SK-N-MC (cell line): ENCODE measurements at places on chromosomes 16 and 17.

GRCh38 chr17:77819497-77819896 is 139.0 kb upstream of the TNRC6C start:
- no peak for DNase-seq

GRCh38 chr17:64146418-64147109 is 16.6 kb upstream of the ERN1 start:
- DNase-seq, result no peak

DNA sequence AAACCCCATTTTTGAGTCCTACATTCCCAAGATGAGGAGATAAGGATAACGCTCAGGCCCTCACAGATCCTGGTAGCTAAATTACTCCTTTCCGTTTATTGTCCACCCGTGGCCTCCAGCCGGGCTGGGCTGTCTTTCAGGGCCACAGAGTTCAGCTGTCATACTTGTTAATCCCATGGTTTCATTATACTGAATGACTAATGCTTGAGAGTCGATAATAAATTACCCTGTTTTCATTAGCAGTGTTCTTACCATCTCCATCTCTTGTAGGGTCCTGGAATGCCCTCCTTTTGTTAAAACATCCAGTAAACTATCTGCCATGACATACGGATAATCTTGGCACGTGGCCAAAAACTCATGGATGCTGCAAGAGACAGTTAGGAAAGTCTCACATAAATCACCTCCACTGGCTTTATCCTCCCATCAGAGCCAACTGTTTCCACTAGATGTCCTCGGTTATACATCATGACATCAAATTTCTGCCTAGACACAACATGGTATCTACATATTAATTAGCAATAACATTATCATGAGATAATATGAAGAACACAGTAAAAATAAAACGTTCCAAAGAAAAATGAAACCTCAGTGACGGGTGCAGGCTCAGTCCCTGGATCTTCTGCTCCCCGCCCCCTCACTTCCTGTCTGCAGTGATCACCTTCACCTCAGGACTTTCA is 45.3 kb downstream of the BRD7 start:
- no peak for DNase-seq

GRCh38 chr16:81357711-81358260 is 43.0 kb downstream of the GAN start:
- no peak for DNase-seq

- DNase-seq, result no peak
These were observed 513 bp downstream of the CRLF3 start for GRCh38 chr17:30824002-30824355.

DNA sequence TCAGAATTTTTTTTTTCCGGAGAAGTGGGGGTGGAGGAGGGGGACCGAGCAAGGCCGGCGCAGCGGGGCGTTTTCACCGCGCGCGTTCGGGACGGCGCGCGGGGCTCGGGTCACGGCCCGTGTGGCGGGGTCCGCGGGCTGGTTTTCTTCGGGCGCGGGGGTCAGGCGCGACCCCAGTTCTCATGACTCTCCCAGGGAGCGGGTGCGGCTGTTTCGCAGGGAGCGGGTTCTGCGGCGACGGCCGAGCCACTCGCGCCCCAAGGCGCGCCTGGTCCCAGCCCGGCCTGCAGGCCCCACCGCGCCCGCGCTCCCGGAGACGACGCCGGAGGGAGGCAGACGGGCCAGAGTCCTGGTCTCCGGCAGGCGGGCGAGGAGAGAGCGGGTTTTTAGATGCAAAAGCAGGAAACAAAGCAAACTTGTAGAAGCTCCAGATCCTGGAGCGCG is 1.0 kb downstream of the BAHCC1 start:
- DNase-seq, result no peak

GRCh38 chr17:36715951-36716350 is 114.6 kb downstream of the MRM1 start:
- no peak for DNase-seq

DNA sequence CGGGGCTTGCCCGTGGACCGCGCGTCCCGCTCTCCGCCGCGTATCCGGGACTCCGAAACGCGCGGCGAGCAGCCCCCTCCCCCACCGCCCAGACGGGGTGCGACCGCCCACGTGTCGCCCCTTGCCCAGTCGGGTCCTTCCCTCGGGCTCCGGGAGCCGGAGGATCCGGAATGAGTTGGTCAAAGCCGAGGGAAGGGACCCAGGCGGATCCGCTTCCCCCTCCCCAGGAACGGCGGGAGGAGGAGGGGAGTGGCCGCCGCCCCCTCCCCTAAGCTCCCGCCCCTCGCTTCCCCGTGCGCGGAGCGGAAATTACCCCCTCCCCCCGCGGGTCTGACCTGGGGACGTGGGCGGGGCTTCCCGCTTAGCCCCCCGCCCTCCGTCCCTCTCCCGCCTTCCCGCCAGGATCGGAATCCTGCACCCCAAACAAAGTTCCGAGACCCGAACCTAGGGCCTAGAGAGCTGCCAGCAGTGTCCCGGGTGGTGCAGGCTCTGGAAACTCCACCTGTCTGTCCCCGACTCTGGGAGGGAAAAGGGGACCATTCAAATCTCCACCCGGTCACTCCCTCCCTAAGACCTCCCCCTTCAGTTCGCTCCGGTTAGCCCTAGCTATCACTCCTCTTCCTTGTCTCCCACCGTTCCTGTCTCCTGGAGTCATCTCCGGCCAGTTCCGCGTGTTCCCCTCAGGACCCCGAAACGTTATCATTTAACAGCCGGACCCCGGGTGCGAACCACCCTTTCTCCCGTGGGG is 1.0 kb upstream of the IGF2BP1 start:
- no peak for DNase-seq

DNA sequence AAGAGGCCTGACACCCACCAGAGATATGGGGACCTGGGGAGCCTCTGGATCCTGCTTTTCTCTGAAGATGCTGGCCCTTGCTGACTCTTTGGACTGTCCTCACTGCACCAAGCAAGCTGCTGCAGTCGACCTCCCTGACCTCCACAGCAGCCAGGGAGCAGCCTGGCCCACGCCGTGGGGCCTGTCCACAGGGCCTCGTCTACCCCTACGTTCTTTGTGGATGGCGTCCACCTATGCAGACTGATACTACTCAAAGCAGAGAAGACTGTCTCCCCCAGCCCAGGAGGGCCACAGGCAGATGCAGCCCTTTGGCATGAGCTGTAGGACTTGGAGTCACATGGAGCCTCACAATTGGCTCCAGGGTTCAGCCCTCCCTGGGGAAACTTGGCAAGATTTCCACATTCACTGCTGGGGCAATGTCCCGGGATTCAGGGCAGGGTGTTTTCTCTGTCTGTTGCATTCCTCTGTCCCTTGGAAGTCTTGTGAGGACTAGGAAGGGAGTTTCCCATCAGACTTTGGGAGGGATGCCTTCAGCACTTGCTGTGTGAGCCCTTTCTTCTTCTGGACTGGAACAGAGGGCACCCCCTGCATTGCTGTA is 152.2 kb downstream of the NTN1 start:
- DNase-seq, result no peak

DNA sequence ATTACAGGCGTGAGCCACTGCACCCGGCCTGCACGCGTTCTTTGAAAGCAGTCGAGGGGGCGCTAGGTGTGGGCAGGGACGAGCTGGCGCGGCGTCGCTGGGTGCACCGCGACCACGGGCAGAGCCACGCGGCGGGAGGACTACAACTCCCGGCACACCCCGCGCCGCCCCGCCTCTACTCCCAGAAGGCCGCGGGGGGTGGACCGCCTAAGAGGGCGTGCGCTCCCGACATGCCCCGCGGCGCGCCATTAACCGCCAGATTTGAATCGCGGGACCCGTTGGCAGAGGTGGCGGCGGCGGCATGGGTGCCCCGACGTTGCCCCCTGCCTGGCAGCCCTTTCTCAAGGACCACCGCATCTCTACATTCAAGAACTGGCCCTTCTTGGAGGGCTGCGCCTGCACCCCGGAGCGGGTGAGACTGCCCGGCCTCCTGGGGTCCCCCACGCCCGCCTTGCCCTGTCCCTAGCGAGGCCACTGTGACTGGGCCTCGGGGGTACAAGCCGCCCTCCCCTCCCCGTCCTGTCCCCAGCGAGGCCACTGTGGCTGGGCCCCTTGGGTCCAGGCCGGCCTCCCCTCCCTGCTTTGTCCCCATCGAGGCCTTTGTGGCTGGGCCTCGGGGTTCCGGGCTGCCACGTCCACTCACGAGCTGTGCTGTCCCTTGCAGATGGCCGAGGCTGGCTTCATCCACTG is at the start of gene BIRC5:
TSS of gene BIRC5 (plus strand) at position 238 of the 690 bp plus-strand sequence. CDS start at position 302, 64 bp downstream.
- peak; percentile 16 for DNase-seq

DNA sequence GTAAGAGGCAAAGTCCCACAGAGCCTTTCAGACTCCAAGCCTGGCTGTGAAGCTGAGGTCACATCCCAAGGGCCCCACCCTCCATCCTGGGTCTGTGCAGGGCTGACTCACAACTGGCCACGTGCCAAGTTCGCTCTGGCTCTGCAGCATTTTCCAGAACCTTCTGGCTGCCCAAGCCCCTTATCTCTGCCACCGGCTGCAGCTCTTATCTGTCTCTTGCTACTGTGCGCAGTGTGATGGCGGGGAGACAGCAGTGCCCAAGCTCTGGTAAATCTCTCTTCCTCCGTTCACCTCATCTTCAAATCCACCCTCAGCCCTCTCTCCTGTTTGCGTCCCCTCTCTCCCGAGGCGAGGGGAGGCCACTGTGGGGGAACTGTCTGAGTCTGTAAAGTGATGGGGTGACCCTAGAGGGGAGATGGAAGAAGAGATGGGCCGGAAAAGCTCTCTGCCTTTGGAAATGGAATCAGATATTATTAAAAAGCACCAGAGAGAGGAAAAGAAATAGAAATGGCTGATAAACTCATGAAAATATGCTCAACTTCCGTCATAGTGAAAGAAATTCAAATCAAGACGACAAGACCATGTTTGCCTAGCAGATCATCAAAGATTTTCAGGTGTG is 162.7 kb upstream of the CDC42EP4 start:
- DNase-seq, result no peak

DNA sequence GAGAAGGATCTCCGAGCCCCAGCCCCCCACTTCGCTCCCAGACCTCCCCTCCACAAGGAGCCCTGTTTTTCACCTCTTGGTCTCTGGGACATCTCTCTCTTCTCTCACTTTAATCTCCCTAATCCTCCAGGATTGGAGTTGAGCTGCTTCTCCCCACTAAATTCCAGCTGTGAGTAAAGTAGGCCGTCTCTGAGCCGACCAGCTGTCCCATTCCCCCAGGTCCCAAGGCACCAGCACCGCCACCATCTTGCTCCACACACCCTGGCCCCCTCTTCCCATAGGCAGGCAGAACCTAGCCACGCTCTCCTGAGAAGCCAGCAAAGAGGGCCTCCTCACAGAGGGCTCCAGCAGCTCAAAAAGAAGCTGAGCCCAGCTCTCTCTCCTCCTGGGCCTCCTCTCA is 878 bp downstream of the DLG4 start:
- DNase-seq, result no peak

- DNase-seq, result no peak
These were observed 19.9 kb upstream of the MMD start for GRCh38 chr17:55441544-55441943.

DNA sequence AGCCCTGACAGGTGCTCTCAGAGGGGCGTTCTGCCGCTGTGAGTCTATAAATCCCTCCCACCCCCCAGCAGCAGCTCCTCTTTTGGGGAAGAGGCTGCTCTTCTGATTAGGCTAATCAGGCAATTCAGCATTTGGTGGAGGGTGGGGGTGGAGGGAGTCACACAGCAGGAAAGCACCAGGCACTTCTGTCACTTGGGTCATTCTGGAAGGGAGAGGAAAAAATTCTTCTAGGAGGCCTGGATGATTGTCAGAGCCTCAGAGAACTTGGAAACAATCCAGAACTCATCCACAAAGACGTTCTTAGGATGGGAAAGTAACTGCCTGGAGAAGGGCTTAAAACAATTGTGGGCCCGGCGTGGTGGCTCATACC is 7.3 kb upstream of the SSTR2 start:
- no peak for DNase-seq

GRCh38 chr16:76696876-76697275 is 419.7 kb downstream of the CNTNAP4 start:
- no peak for DNase-seq

DNA sequence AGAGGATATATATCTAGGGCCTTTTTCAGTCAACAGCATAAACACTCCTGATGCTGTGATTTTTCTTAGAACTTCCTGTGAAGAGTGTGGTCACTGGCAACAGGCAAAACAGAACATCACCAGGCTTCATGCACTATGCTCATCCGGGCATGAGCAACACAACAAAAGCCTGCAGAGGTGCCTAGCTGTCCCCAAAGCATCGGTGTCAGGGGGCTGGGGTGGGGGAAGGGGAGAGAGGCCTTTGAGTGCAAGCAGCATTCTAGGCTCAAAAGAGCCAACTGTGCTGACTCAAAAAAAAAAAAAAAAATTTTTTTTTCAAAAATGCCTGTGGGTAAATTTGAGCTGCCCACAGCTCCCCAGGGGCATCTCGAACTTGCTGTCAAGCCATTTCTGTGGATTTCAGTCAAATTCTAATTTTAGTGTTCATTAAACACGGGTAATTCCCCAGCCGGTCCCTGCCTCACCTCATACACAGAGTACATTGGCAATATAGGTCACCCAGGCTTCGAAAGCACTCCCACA is 194.6 kb upstream of the DYNLRB2 start:
- DNase-seq, result no peak

DNA sequence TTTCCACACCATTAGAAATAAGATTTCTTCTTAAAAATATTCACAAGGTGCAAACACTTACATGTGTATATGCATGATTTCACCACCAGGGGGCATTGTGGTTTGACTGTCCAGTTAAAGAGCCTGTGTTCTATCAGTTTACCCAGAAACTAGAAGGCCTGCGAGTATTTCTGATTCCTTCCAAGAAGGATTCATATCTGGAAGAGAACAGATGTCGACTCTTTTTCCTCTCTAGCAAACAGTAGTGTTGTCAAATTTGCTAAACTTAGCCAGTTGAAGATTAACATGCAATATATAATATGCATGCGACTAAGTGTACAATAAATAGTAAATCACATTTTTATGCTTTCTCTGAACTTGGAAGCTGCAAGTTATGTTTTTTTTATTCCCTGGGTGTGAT is 404.1 kb downstream of the WWOX start:
- DNase-seq, result peak; percentile 22

GRCh38 chr17:28365487-28365886 is 488 bp upstream of the SEBOX start:
- DNase-seq, result no peak

DNA sequence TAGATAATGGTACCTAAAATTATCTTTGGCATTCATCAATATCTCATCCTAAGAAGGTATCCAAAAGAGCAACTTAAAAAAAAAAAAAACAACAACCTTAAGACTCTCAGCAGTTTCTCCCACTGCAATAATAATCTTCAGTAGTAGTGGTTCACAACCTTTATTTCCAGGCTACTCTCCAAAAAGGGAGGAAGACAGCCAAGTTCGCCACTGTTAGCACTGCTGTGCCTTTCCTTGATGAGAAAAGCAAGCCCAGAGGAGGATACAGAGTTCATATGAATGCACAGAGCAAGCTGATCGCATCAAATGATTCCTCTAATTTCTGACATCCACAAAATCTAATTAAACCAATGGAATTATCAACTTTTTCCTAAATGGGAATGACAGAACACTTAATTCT is 199.4 kb downstream of the AATF start:
- no peak for DNase-seq

DNA sequence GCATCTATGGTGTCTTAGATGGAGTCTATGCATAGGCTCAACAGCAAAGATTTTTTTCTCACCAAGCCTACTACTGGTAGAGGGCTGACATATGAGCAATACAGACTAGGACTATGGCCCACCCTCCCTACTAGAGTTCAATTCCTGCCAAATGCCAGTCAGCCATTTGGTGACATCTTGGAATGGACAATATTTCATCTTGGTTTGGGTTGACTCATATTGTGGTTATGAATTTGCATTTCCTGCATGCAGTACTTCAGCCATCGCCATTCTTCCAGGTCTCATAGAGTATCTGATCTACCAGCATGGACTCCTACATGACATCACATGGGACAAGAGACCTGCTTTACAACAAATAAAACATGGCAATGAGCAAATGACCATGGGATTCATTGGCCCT is 778.1 kb upstream of the SOX9 start:
- no peak for DNase-seq
